ENCODE measurements at places on chromosomes 3 and 15.

DNA sequence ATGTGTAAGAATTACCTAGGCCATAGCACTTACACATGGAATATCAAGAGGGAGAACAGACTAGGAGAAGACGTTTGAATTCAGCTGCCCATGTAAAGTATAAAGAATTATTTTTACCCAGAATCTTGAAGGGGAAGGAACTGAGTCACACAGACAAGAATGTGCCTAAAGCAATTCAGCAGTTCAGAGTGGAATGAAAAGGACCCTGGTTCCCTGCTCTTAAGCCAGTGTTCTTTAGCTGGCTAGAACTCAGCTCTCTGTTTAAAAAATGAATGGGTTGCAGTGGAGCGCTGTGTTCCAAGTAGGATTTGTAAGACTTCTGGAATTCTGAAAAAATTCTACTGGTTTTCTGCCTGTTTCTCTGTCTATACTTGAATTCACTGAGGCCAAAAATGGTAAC is 440.2 kb downstream of the LPP start:
- peak; percentile 93 for DNase-seq

DNA sequence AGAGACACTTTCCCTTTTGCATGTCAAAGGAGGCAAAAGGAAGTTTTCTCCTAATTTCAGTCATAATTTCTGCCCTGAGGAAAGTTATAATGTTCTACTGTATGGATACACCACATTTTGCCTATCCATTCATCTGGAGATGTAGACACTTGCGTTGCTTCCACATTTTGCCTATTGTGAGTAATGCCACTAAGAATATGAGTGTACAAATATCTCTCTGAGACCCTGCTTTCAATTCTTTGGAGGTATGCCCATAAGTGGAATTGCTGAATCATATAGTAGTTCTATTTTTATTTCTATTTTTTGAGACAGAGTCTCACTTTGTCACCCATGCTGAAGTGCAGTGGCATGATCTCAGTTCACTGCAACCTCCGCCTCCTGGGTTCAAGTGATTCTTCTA is 3.6 kb upstream of the CD276 start:
- no peak for DNase-seq

DNA sequence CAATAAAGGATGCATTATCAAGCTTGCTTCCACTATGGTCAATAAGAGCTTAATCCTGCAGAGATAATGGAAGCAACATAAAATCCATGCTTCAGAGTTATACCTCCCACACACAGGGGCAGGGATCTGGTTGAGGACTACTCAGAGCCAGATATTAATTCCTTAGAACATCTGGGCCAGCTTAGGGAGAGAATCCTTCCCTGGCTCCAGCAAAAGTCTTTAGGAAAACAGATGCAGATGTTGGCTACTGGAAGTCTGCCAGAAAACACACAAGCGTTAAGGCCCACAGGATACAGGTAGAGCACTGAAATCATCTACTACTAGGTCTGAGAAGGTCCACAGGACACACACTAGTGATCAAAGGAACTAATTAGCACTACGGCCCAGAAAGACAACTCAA is 25.2 kb downstream of the TMEM202 start:
- no peak for DNase-seq

DNA sequence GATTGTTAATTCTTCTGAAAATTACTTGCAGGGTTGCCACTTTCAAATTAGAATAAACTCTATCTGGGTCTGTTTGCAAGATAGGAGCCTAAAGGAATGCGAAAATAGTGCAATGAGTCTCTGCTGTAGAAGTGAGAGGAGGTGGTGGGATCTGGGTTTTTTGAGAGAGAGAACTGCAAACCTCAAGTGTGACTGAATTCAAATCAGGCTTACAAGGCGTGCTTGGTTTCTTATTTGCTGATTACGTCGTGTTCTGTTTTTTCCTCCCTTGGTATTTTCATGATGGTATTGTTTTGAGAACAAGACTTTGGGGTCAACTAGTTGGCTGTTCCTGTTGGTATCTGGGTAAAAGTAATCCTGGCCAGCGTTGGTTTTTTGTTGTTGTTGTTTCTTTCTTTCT is 490.9 kb upstream of the CFAP20DC start:
- DNase-seq = no peak

Data from ELR (cell line).